ENCODE measurements at places on chromosomes 1 and 21.
A peak's percentile ranks its signal among the peaks of the same experiment; 100 is the strongest.

DNA sequence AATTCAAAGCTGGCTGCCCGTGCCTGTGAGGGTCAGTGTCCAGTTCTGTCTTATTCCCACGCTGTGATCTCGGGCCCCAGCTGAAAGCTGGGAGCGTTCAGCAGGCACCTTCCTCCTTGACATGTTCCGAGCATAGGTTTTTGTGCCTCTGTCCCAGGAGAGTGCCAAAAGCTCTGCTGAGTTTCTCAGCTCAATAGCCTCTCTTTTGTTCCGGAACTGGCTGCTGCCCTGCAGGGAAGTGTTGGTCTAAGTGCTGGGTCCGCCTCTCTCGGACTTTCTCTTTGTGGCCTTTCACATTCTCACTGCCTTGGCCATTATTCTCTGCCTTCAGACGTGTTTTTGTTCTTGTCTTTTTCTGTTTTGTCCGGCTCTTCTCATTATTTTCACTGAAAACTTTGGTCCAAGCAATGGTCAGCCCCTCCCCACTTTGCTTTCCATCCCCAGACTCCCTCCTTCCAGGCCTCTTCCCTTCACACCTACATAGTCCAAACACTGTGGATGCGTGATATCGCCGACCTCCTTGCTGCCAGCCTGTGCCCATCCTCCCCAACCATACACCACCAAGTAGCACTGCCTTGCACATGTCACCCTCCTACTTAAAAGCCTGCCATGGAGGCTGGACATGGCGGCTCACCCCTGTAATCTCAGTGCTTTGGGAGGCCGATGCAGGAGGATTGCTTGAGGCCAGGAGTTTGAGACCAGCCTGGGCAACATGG is 233.8 kb downstream of the RHOU start:
- no peak for DNase-seq

DNA sequence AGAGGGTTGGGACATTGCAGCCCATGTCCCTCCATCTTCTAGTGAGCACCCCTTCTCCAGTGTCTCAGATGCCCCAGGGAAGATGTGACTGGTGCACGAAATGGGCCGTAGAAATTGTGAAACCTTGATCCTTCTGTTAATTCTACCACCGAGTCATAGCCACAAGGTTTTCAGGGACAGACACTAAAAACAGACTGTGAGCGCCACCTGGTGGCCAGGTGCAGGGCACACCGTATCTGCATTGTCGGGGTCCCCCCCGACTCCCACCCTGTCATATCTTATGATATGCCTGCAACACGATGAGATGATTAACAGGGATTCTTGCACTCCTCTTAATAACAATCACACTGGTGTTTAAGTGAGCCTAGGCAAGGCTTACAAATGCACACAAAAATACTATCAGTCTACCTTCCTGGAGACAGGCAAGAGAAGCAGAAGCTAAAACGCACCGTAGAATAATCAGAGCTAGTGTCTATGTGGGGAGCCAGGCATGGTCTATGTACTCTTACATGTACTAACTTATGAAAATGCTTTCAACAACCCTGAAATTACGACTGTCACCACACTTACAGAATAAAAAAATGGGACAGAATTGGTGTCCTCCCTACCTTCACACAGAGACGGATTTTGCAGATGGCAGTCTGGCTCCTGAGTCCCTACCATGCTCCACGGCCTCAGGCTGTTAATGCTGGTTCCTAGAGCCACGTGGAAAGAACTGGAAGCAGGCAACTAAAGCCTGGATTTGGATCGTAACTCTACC is 57.9 kb downstream of the FHAD1 start:
- peak; percentile 45 for DNase-seq

DNA sequence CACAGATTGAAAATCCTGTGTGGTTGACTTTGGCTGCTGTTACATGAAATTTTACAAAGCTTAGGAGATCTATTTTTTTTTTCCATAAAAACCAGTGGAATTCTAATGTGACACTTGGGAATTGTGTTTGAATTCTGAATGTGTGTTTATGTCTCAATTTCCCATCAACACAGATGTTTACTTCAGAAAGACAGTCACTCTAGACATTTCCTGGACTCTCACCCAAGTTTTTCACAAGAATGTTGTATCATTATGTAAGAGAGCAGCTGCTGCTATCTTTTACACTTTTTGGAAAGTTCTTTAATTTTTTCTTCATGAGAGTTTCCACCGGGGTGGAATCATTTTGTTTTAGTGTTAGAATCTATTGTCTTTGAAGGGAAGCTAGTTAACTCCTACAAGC is 210.1 kb downstream of the GIPC2 start:
- no peak for DNase-seq

DNA sequence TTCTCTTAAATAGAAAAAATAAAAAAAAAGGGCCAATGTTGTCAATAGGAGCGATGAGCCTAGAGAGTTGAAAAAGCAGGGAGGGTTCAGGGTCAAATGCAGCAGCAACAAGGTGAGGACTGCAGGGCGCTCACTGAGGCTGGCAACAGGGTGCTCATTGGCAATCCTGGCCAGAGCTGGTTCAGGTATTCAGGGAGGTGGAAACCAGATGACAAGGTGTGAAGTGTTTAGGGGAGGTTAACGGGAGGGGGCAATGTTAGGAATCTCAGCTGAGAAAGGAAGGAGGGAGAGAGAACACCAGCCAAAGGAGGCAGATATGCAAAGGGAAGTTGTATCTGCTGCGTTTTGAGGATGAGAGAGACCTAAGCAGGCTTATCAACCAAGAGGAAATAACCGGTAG is 129.8 kb upstream of the DAB1 start:
- no peak for DNase-seq

- DNase-seq, result no peak
These were observed 36.0 kb downstream of the GNG4 start for GRCh38 chr1:235613602-235614001.

DNA sequence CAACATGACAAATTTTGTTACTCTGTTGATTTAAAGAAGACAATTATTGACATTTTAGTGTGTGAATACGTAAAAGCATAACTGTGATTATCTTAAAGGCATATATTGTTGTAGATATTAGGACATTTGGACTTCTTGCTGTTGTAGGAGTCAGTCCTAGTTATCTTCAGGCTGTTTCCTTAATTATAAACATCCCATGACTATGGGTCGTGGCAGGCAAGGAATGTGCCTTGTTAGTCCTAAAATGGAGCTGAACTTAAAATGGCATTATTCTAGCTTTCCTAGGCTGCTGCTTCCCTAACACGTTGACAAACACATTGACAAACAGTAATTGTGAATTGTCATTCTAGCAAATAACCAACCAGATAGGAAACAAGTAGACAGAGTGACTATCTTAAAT is 4.4 kb upstream of the MPZL1 start:
- no peak for DNase-seq

DNA sequence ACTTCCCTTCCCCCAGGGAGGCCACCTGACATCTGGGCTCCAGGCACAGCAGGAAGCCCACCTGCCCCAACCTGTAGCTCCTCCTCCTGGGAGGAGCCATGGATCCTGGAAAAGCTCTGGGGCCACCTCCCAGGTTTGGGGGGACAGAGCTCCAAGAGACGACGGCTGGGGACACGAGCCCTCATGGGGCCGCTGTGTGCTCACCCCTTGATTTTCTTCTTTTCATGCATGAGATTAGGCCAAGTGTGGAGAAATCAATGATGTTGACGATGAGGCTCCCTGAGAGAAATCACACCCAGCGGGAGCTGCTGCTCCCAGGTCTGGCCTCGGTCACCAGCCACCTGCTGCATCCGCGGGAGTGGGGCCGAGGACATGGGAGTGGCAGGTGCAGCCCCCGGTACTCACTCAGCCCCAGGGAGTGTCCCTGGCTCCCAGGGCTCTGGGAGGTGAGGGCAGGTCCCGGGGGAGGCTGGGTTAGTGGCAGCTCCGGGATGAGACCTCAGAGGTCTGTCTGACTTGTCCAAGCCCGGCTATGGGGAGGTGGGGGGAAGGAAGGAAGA is 8.7 kb downstream of the TNFRSF14 start:
- DNase-seq, result no peak

GRCh38 chr1:153957744-153958110 is 685 bp downstream of the CRTC2 start:
- DNase-seq, result no peak

DNA sequence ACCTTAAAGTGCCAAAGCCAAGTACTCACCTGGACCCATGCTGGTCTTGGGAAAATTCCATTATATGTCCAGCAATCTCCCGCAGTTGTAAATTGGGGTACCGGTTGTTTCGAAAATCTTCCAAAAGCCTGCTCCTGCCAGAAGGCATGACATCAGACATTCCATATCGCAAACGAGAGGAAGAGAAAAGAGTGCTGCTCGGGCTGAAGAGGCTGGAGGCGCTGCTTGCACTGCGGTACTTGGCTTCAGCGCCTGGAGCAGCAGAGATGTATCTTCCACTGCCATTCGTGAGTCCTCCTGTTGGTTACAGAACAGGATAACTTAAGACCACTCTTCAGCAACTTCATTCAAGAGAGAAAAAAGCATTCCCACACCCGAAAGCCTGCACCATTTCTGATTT is 45.1 kb upstream of the SDC3 start:
- DNase-seq, result no peak

DNA sequence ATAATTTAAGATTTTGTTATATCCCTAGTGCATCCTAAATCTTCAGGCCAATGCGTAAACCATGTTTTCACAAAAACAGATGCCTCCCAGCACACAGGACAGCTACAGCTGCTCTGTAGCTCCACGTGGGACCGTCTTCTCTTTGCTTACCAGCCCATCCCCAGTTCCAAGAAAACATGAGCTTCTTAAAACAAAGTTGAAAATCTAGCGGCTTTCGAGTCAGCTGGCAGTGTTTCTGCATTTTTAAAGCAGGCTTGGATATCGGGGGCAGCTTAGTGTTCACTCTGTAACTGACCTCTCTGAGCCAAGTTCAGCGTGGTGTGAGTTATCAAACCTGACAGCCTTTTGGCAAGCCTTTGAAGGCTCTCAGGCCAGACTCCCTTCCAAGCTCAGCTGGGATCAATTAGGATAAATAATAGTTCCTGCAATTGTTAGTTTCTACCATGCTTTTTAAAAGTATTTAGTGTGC is 881.5 kb downstream of the LTN1 start:
- DNase-seq, result no peak

- DNase-seq, result peak; percentile 54
These were observed 233.1 kb upstream of the VAMP3 start for GRCh38 chr1:7538033-7538432.

DNA sequence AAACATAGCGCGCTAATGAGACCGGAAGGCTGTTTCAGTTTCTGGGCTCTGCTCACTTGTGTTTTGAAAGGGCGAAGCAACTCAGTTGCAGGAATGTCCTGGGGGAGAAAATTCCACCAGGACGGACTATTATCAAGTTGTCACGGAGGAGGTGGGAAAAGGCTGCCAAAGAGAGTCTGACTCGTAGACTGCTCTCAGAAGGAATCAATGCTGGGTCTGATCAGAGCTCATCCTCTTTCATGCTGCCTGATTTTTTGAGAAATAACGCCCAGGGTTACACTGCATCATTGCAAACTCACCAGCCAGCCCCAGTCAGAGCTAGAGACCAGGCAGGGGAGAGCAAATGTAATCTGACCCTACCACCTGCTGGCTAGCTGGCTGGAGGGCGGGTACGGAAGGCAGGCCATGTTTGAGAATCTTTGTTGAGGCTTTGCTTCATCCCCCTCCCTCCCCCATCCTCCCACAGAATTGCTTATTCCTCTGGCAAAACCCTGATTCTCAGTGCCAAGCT is 36.4 kb upstream of the BCL9 start:
- peak; percentile 86 for DNase-seq

DNA sequence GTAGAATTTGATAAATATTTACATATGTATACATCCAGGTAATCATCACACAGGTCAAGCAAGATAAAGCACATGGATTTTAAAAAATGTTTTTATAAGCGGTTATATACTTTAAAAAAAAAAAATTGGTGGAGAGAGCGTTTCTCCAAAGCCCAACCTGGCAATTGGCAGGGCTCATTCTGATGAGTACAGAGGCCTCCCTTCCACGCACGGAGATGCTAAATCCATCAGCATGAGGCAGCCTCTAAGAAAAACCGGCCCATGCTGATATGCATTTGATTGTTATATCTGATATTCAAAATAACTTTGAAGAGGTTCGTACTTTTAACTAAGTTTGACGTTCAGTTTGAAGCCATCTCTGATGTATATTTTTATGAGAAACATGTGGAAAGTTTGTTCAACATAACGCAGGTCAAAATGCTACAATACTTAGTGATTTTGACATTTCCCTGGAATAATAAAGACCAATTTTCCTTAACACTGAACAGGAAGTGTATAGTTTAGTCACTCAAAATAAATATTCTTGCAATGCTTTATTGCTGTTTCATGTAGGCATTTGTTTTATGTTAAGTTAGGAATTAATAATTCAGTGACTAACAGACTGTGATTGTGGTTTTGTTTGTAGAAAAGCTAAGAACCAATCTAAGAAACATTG is 151.7 kb downstream of the NR5A2 start:
- no peak for DNase-seq

GRCh38 chr1:33008051-33008914 is 28.4 kb downstream of the AK2 start:
- DNase-seq, result no peak

GRCh38 chr1:212582291-212582690 is 26.3 kb upstream of the ATF3 start:
- DNase-seq, result no peak

DNA sequence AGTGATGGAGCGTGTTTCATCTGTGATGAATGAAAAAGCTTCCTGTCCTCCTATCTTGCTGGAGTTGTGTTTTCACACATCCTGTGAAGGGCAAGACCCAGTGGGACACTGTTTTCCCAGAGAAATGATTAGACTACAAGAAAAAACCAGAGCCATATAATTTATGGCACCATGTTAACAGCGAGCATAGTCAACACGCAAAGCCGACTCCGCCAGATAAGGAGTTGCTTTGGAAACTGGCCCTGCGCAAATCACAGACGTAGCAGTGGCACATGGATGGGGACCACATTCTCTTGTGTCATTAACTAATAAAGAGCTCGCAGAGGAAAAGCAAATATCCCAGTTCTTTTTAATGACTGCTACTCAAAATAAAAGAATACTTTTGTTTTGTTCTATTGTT is 471.2 kb upstream of the RUNX1 start:
- DNase-seq, result no peak

DNA sequence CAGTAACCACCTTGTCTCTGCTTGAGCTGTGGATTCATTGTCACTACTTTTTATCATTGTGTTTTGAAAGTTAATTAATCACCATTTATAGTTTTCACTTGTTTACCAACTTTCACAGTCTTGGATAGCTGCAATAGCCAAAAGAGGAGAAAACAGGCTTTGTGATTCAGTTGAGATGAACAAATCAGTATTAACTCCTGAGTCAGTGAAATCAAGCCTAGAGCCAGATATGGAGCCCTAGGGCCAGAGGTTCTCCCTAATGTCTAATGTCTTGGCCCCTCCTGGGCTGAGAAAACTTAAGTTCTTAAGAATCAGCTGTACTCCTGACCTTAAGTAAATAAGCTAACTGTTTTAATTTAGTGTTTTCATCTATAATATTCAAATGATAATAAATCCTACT is 228.8 kb downstream of the DNM3 start:
- no peak for DNase-seq

- DNase-seq, result peak; percentile 71
These were observed 4.5 kb downstream of the TTC24 start for GRCh38 chr1:156583821-156584622.

DNA sequence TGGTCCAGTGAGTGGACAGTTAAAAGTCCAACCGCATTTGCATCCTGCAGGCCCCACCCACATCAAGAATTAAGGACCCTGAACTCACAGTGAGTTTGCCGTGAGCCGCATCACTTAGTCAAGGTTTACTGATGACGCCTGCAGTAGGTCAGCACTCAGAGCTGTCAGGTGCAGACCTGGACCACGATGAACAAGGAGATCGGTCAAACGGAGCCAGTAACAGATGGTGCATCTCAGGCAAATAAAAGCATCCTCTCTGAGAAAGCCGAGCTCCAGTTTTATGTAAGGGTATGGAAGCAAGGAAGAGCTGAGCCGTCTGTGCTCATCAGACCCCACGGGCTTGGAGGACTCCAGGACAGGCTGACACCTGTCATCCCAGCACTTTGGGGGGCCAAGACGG is 4.5 kb downstream of the PRDM15 start:
- DNase-seq, result no peak

Data from SHP77 (cell line).